ENCODE measurements at places on chromosomes 6 and 20.

DNA sequence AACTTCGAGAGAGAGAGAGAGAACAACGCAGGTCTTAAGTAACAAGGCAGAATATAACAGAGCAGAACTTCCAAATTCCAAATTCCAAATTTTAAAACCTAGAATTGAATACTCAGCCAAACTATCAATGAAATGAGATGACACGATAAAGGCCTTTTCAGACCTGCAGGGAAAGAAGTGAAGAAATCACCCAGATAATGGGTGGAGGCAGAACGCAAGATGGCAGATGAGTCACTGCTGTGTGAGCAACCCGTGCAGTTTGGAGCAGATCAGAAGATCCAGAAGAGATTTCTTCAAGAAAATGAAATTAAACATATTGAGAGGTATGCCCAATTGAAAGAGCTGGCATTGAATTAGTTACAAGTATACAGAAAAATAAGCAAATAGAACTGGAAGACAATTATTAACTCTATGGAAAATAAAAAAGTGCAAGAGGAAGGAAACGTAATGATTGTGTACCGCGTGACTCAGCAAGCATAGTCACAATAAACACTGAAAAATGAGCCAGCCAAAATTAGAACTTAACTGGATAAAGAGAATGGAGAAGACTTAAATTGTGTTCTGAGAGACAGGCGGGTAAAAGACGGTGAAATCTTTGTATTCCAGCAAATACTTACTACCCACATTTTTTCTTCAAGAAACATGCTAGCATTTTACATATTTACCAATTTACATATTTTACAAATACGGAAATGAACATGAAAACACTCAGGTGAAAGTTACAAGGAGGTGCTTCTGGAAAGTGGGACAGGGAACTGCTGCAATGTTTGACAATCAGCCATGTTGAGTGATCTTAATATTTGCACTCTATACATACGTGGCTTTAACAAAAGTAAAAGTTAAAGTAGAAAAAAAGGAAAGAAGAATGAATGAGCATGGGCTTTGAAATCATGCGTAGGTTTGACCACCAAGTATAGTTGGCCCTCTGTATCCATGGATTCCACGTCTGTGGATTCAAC lies 87.9 kb upstream of the CDYL start:
- no peak for DNase-seq

DNA sequence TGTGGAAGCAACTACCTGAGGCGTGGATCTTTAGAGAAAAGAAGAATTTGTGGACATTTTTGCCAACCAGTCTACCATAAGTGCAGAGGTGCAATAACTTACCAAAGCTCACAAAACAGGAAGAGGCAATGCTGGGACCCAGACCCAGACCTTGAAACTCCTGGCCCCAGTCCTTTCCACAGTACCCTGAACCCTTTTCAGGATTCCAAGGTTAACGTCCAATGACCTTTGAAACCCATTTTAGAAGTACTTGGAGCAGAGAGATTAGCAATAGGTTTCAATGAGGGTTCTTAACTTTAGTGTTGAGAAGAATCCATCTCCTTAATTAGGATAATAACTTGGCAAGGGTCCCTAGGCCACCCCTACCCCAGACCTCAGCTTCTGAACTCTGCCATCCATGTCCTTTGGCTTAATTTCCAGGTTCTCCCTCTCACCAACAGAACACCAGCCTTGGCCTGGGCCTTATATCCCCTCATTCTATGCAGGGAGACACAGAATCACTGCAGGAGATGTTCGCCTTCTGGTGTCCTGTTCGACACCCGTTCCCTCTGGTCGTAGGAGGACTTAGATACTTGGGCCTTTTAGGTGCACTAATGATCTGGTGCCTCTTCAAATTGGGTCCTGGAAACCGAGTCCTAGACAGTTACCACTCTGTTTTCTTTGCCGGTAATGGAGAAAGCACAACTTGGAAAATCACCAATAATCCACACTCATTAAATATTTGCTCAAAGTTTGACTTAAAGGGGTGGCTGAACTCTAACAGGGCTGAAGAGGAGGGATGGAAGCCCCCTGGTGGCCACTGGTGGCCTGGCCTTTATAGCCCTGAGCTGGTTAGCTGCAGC lies 40.6 kb downstream of the ISM1 start:
- DNase-seq: peak; percentile 26

DNA sequence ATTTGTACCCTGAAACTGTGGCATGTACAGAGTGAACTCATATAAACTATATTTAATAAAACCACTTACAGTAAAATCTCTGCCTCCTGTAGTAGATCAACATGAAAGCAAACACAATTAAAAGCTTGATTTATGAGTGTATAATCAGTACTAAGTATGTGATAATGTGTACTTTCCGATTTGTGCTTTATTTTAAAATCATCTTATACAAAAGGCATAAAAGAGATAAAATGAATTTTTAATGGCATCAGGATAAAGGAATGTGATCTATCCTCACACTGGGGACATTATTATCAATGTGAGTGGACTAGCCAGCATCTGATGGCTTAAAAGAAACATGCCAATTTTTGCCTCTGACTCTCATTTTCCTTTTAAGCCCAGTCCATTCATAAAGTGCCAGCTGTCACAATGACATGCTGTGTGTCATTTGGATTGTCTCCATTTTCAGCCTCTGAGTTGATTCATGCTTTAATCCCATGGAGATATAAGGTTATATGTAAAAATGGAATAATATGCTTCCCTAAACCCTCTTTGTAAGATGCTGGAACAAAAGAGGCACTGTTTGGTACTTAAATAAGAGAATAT lies 831.6 kb upstream of the EYS start:
- DNase-seq: no peak

DNA sequence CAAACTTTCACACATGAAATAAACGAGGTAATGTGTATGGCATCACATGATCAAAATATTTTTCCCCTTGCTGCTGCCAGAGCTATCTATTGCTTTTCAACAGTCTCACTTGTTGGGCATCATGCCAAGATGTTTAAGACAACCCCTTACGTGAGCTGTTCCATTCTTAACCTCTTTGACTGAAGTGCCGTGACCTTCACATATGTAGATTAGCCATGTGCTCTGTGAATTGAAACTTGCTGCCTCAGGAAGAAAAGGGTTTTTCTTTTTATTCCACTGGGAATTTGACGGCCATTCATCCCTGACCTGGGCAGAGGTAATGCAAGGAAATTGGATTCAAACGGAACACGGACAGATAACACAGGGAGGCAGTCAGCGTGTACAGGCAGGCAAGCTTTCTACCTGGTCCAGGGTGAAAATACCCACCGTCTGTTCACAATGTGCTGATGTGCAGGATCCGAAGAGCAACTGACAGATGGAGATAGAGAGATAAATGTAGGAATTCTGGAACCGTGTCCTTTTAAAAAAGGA lies 14.2 kb downstream of the ARID1B start:
- no peak for DNase-seq

DNA sequence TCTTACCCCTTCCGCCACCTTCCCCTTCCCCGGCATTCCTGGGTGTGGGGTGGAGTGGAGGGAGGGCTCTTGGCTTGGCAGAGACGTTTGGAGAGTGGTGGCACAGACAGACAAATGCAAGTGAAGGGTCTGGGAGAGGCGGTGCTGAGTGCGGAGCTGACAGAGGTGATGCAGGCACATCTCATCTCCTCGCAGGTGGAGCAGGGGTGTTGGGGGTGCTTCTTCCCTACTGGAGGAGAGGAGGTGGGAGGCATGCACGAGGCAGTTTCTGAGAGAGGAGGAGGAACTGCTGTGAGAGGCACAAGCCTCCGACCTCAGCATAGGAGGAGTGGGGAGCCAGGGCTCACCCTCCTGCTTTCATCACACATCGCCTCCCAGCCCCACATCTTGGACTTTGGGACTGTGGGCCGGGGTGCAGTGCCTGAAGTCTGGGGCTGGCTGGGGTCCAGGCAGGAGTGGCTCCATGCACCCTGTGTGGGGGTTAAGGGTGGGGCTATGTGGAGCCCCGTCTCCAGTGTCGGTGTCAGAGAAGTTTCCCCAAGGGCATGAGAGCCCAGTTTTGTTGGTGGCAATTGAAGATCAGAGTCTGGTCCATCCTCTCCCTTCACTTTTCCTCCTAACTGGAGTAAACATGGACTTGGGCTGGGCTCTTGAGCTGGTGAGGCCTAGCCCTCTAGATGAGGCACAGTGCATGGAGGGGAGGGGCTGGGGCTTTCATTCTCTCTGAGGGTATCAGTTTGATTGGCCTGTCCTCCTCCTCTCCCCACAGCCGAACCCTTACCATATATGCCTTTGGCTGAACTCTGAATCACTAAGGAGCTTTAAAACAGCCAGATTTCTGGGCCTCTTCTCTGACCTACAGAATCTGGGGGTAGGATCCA lies 20.2 kb upstream of the SLC22A7 start:
- no peak for DNase-seq

DNA sequence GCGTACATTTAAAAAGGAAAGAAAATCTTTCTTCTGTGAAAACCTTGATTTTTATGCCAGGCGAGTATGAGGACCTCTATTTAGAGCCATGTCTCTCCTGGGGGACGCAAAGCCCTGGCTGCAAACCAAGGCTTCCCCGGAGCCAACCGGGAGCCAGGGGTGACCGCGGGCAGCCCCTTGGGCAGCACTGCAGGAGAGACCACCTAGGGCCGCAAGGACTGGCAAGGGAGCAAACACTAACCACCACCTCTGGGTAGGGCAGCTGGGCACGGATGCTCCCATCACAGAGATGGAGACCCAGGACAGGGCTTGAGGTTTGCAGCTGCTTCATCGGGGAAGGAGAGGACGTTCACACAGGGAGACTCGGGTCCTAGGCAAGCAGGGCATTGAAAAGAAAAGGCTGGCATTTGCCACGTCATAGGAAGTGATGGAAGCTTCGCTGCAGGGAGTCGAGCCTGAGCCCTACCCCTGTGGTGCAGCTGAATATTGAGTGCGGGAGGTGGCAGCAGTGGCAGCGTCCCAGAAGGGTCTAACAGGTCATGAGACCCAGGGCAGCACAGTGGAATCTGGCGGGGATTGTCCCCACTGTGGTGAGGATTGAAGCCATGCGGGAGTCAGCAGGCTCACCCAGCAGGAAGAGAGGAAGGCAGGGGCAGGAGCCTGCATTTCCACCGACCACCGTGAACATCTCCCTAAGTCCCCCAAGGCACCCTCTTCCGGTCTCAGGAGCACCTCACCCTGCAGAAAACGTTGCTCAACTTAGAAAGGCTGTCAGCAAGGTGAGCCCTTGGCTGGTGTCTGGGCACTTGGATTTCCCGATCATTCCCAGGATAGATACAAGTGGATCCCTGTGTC lies 156.2 kb upstream of the CST7 start:
- DNase-seq: no peak
